ENCODE measurements at places on chromosomes 3 and 15.

DNA sequence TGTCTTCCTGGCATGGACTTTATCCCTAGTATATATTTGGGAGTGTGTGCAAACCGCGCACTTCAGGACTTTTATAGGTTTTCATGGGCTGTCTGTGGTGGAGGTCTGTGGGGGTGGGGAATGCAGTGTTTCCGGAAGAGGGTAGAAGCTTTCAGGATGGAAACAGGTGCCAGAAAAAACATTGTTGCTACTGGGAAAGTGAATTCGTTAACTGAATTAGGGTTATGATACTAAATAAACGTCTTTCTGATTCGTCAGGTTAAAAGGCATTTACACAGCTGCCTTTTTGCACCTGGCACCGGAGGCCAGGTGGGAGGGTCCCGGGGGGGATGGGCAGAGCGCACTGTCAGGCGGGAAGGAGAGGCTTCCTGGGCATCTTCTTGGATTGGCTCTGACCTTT lies 62.1 kb downstream of the SLCO3A1 start:
- DNase-seq = no peak

GRCh38 chr3:30226601-30227151 lies 379.7 kb upstream of the TGFBR2 start:
- DNase-seq = no peak

DNA sequence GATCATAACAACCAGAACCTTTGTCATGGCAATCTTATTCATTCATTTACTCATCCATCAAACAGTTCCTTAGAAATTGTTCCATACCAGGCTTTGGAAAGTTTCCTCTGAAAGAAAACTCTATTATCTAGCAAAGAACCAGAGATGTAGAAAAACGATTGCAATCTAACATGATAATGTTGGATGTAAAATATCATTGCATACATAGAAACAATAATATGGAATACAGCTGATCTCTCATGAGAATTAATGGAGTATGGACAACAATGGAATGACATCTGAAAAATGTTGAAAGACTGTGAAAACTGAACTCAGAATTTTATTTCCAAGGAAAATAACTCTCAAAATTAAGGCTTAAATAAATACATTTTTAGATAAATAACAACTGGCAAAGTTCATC lies 665.4 kb downstream of the NLGN1 start:
- no peak for DNase-seq

- no peak for DNase-seq
Measured at GRCh38 chr3:114453361-114453780, 159.5 kb downstream of the TIGIT start.

DNA sequence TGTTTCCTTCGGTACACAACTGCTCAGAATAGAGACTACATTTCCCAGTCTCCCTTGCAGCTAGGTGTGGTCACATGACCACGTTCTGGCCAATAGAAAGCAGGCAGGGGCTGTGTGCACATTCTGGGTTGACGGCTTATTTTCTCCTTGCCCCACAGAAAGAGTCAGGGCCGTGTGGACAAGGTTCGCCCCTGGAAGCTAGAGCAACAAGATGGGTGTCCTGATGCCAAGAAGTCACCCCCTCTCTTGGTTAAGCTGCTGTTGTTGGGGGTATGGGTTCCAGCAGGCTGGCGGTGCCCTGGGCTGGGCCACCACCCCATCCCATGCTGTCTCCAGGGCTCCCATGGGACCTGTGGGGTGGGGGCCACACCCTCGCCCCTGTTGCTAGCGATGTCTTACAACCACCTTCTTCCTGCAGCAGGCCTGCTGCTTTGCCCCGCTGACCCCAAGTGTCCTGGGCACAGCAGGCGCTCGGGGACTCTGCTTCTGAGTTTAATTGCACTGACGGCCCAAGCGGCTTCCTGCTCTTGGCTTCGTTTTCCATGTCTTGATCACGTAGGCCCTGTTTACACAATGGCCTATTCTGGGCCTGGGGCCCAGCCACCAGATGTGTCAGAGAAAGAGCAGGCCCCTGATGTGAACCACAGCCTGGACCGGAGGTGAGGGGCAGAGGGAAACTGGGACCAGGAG lies 24.9 kb downstream of the ABTB1 start:
- no peak for DNase-seq

DNA sequence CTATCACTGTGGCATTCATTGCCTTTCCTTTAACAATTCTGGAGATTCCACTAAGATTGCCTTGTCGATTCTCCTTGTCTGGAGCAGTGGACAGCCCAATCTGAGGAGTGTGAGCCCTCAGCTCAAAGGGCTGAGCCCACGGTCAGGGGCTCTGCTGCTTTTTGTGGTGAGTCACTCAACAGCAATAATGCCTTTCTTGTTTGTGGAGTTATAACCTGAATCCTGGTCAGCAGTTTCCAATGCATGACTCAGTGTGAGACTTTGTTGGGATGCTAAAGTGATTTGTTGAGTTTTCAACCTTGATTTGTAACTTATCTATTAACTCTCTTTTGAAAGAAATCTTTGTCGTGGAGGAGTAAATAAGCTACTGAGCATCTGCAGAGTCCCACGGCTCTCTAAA lies 183.5 kb downstream of the TJP1 start:
- DNase-seq = no peak

DNA sequence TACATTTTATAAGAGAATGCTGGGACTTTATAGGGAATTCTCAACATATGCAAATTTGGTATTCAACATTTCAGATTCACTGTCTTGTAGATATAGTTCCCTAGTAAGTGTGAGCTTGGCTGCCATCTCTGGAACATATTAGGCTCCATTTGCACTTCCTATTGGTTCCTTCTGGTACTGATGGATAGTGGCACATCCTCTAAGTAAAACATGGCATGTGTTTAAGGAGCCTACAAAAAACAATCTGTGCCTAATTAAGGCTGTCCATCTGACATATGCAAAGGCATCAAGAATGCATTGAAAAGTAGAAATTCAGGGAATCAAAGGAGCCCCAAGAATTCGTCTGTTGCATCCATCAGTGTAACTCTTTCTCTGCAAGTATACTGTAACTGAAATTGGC lies 344.1 kb downstream of the UNC13C start:
- no peak for DNase-seq

GRCh38 chr15:76809412-76810103 lies 95.6 kb downstream of the SCAPER start:
- no peak for DNase-seq

DNA sequence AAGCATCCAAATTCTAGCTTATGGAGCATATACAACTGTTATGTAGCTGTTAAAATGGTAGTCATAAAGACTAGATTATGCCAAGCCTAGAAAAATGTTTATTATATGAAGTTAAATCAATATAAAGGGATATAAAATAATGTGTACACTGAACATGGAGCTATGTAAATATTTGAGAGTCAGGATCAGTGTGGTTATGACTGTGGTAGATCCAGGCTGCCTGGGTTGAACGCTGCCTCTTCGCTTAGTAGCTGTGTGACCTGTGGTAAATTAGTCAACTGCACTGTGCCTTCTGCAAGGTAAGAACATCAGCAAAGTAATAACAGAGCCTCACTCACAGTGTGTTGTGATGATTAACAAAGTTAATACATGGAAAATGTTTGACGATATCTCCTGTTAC lies 212.2 kb downstream of the RBMS3 start:
- no peak for DNase-seq

- no peak for DNase-seq
Measured at GRCh38 chr3:43178891-43179366, 73.0 kb upstream of the POMGNT2 start.

DNA sequence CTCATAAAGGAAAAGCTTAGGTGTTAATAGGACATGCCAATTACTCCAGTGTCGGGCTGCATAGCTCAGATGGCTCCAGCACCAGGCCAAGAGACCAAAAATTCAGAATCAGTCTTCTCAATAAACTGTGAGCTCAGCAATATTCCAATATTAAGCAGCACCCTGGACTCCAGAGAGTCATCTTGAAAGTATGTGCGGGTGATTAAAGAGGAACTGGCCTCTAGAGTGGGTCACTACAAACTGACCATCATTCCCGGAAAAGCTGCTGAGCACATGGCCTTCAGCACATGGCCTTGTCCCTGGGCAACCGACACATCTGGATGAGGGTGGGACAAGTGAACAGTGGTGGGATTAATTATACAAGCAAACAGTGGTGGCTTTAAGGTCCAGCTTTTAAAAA lies 59.0 kb downstream of the MAGI1 start:
- DNase-seq = no peak

- DNase-seq = no peak
Measured at GRCh38 chr3:160792540-160792939, 36.5 kb downstream of the PPM1L start.

GRCh38 chr15:77059786-77060361 lies 11.0 kb downstream of the TSPAN3 start:
- DNase-seq = no peak

DNA sequence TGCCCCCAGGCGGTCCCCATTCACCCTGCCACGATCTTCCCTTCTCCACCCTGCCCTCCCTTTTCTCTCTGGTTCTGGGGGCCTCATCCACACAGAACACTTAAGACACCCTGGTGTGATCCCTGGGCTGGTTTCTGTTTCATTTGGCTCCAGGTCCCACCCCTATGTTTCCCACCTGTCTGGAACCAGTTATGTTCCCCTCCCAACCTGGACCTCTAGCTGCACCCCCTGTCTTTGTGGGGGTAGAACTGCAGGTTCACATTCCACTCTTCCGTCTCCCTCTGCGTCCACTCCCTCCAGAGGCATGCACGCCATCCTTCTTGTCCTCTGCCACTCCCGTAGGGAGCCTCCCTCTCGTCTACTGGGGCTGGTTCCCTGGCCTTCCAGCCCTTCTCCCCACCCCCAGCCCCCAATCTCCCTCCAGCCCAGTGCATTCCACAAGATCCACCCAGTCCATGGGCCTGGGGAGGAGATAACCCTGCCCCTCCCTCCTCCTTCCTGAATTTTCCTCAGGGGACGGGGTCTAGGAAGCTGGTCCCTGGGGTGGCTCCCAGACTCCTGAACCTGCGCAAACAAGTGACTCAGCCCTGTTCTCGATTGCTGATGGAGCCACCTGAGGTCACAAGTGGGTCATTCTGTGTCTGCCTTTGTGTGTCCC lies 73.8 kb downstream of the ABTB1 start:
- no peak for DNase-seq

DNA sequence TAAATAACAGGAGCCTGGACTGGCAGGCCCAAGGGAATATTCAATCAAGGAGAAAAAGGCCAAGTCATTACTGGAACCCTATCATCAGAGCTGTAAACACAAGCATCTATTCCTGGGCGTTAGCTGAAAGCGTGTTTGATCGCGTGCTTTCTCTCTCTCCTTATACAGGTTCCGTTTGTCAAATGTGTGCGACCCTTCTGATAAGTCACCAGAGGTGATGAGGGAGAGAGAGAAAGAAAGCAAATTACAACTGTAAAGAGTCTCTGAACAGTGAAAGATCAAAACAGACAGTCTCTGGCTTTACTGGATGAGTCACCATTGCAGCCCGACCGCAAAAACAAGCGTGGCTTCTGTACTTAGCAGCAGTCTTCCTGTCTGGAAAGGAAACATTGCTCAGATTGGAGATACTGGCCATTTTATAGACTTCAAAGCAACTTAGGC lies 39.5 kb upstream of the TPRG1 start:
- peak; percentile 35 for DNase-seq

DNA sequence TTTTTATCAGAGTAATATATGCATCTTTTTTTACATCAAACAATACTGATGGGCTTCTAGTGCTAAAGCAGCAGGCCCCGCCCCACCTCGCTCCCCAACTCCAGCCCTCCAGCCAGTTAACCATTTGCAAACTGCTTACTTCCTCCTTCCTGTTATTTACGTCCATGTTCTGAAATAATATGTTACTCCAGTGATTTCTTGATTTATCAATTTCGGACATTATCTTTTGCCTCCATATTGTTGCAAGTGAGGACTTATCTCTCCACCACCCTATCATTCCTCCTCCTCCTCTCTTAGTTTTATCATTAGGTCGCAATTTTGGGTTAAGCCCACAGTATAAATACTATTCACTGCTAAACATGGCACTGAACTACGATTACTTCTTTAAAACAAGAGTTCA lies 39.5 kb downstream of the ZNF710 start:
- DNase-seq = no peak

- no peak for DNase-seq
Measured at GRCh38 chr3:38992117-38992760, 59.5 kb downstream of the SCN11A start.

DNA sequence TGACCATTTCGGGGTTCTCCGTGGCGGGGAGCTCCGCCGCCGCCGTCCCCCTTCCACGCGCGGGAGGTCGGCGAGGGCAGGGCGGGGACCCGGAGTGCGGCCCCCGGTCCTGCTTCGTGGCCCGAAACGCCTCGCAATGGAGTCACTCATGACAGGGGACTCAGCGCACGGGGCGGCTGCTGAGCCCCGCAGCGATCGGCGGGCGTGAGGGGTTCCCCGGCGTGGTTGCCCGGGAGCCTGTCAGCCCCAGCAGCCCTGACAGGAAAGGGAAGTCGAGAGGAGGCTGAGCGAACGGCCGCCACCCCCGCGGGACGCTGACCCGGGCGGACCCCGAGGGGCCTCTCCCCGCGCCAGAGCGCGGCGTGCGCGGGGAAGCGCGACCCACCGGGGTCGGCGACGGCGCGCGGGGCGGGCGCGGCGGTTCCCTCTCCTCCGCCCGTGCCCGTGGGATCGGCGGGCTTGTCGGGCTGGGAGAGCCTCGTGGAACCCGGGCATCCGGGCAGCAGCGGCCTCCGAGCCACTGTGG lies 564 bp upstream of the PIGZ start:
- no peak for DNase-seq

- no peak for DNase-seq
Measured at GRCh38 chr3:4438296-4438695, 28.8 kb downstream of the SUMF1 start.

GRCh38 chr3:18830087-18830486 lies 318.2 kb upstream of the KCNH8 start:
- no peak for DNase-seq

GRCh38 chr3:174986685-174987084 lies 127.6 kb downstream of the NAALADL2 start:
- no peak for DNase-seq

DNA sequence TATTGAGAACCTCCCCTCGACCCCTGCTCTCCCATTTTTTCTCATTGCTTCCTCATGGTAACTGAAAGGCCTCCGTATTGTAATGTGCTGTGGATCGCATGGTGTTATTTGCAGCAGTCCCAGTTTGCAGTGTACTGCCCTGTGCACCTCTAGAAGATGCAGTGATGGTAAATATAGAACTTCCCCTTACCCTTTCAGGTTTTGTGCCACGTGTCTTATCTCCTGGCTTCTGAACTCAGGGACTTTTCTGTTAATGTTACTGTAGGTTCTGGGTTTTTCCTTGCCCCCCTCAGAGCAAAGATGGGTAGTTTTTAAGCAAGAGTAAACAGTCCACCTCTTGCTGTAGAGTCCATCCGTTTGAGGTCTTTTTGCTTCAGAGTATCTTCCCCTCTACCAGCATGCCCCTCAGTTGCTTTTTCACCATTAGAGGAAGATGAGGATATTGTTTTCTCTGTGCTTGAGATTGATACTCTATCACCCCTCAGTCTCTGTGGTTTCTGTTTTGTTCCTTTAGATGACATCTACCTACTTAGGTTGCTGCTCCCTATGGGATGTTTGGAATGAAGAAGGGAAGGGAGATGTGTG lies 22.4 kb downstream of the CHD2 start:
- DNase-seq = no peak

GRCh38 chr3:98445949-98446406 lies 17.0 kb upstream of the OR5K1 start:
- no peak for DNase-seq
